ENCODE measurements at places on chromosomes 7 and 10. TPM values are rescaled to one million over a fixed set of nuclear protein-coding genes. Genes with fewer than 3 reads are reported as not detected.

ASB10 gene
- not detected for total RNA-seq

EGR2 gene
- 6.5 TPM for total RNA-seq

ZNF775 gene
- total RNA-seq: 4.2 TPM

MBL2 gene
- total RNA-seq: not detected

CRPPA gene
- 1.2 TPM for total RNA-seq

CFAP70 gene
- total RNA-seq: 0.25 TPM

PAX4 gene
- total RNA-seq: not detected

ATRNL1 gene
- 0.73 TPM for total RNA-seq

ABCF2 gene
- total RNA-seq: 45.5 TPM

CPA2 gene
- total RNA-seq: not detected

C10orf143 gene
- 3.9 TPM for total RNA-seq

HK1 gene
- 145 TPM for total RNA-seq

TBX20 gene
- total RNA-seq: 0.25 TPM

CACNA2D1 gene
- total RNA-seq: not detected

MMRN2 gene
- not detected for total RNA-seq

GHRHR gene
- not detected for total RNA-seq

GIMAP7 gene
- total RNA-seq: 191 TPM

PRPS1L1 gene
- total RNA-seq: not detected

SLC37A3 gene
- 49.8 TPM for total RNA-seq

METTL27 gene
- 2.7 TPM for total RNA-seq

ZNF467 gene
- not detected for total RNA-seq

ITGB8 gene
- not detected for total RNA-seq

SAMD9 gene
- 38.5 TPM for total RNA-seq

SPDYE8 gene
- total RNA-seq: not detected

GPR15LG gene
- total RNA-seq: not detected

VIPR2 gene
- 2.2 TPM for total RNA-seq

FAM25A gene
- not detected for total RNA-seq

EBF3 gene
- total RNA-seq: not detected

CCDC3 gene
- total RNA-seq: 0.07 TPM

ZNF804B gene
- total RNA-seq: not detected

TET1 gene
- total RNA-seq: 2.3 TPM

SPDYE9 gene
- total RNA-seq: not detected

UCN3 gene
- total RNA-seq: not detected

DRGX gene
- not detected for total RNA-seq

MBLAC1 gene
- 2.7 TPM for total RNA-seq

MOGAT3 gene
- total RNA-seq: not detected

PLEKHS1 gene
- total RNA-seq: not detected

KAZALD1 gene
- total RNA-seq: 0.36 TPM

SP4 gene
- total RNA-seq: 49.3 TPM

RSPH10B2 gene
- total RNA-seq: 0.20 TPM
